ENCODE measurements at places on chromosomes 2 and 18.

GRCh38 chr2:99106913-99107312 is 34.6 kb upstream of the C2orf15 start:
- no peak for DNase-seq

GRCh38 chr2:26088038-26088643 is 54.3 kb downstream of the RAB10 start:
- peak; percentile 51 for DNase-seq

DNA sequence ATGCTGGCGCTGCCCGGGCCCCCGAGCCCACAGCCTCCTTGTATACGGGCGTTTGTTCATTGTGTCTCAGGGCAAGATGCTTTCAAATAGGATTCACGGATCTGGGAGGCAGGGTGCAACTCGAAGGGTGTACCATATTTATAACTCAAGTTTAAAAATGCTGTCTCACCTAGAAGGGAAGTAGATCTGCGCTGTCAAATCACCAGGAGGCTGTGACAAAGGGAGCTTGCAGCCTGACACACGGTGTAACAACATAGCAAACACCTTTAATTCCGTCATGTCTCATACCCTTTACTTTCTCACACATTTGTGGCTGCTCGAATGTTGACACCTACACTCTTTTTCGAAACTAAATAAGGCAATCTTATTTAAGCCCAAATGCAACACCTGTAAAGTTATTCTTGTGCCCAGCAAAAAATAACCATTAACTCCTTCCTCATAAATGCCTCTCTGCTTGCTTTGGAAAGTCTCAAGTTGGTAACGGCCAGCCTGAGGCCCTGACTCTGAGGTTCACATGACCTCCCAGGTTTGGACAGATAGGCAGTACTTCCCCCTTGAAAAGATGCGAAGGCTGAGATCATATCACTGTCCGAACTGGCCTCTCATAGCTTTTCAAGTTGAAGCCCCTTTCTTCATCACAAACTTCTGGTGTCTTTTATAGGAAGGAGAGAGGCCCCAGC is 11.6 kb downstream of the ZEB2 start:
- no peak for DNase-seq

DNA sequence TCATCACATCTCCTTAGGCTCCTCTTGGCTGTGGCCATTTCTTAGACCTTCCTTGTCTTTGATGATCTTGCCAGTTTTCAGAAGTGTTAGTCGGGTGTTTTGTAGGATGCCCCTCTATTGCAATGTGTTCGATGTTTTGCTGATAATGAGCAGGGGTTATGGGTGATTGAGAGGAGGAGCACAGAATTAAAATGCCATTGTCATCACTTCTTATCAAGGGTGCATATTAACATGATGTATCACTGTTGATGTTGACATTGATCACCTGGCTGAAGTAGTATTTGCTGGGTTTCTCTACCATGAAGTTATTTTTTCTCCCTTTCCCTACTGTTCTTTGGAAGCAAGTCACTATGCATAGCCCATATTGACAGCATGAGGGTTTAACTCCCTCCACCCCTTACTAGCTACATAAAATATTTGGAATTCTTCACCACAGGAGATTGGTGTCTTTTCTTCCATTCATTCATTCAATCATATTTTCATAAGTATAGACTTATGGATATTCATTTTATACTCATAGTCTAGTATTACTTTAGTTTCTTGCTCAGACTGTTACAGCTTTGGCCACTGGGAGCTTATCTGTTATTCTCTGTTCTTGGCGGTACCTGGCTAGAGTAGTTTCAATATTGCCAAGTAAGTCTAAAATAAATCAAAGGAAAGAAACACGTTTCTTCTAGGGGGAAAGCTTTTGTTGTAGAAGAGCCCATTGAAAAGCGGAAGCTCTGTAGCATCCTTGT is 54.5 kb upstream of the TMEM87B start:
- DNase-seq: no peak

- no peak for DNase-seq
These were observed 8.2 kb upstream of the CIB4 start for GRCh38 chr2:26649322-26649721.

GRCh38 chr2:239355139-239355538 is 45.7 kb downstream of the HDAC4 start:
- no peak for DNase-seq

DNA sequence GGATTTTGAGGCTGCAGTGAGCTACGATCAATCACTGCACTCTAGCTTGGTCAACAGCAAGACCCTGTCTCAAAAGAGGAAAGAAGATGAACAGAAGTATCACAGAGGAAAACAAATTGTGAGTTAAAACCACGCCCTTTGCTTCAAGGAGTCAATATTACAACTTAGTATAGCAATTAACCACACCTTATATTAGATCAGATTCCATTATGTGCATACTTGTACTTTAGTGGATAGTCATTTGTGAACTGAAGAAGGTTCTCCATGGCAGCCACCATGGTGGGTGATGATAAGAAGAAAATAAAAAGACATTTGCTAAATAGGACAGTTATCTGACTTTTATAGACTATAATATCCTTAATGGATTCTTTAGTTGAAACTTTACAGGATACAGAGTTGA is 72.3 kb upstream of the EFEMP1 start:
- no peak for DNase-seq

- no peak for DNase-seq
These were observed 104.0 kb downstream of the DNER start for GRCh38 chr2:229610333-229610732.

DNA sequence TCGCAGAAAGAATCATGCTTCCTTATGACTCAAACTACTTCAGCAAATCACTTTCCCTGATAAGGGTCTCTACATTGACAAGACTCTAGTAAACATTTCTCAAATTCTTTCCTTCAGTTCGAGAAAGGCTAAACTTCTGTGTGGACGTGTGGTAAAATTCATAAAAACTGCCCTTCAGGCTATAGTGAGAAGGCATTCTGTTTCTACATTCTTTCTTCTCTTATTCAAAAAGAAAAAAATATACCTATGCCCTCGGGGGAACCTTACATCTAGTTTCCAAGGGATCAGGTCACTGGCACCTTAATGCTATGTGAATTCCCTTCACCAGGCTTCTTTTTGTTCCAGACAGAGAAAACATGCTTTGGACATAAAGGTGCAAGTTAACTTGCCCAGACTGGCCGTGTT is 4.9 kb downstream of the VIT start:
- no peak for DNase-seq

DNA sequence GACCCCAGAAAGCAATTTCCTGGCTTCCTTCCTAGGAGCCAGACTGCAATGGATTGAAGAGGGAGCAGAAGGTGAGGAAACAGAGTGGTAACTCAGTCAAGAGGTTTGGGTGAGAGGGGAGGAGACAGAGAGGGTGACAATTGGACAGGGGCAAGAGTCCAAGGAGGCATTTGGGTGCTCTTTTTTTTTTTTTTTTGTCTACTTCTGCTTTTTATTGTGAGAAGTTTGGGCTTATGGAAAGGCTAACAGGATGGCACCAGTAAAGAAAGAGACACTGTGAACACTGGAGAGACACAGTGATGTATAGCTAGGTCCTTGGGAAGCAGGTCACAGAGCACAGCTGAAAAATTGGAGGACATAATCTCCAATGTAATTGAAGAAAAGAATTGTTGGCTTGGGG is 25.0 kb downstream of the CYBRD1 start:
- no peak for DNase-seq

DNA sequence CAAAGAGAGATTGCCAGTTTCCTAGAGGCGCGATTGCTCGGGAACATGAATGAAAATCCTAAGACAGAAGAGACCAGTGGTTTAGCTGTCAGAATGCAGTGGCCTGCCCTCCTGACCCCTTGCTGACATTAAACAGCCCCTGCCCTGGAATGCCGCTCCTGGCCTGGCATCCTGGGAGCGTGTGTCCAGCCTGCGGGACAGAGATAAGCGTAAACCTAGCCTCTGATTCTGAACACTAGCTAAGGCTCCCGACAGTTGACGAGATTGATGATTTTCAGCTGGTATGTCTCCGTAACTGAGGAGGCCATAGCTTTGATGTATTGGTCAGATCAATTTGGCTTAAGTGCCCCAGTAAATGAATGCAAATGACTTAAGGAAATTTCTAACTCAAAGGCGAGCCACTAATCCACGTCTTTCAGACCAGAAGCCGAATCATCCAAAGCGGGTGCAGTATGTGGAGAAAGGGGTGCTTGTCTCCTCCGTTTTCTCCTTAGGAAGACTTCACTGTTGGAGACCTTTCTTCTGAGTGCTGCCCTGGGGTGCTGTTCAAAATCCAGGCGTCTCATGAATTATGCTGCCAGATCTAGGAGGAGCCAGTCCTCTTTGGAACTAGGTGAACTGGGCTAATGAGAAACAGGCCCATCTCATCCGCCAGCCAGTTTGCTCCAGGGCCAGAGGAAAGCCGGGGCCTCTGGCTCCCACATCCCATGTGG is 142.5 kb upstream of the L3MBTL4 start:
- no peak for DNase-seq

DNA sequence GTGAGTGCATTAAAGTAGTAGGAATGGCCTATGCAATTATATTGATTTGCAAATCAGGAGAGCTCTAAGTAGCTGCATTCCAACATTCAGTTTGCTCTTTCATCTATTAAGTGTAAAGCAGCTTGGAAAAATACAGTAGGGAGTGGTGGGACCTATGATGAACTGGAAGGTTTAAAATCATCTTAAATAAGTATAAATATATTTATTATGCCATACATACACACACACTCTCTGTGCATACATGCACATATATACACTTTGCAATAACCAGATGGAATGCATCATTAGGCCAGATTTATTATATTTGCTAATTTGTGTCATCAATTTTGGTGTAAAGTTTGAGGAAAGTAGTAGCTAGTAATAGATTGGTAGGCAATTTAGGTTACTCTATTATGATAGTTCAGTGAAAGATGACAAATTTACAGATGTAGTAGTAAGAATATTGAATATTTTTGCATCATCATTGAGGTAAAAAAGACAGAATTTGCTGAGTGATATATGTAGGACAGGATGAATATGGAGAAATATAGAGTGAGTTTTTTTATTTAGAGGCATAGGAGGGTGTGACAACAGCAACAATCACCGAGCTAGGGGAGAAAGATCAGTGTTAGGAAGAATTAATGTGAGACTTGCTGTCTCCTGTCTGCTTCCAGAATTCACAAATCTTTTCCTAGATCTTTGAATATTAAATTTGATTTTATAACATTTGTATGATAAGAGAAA is 961.0 kb upstream of the CDH2 start:
- no peak for DNase-seq

GRCh38 chr2:182672466-182673165 is 43.4 kb upstream of the DNAJC10 start:
- no peak for DNase-seq

GRCh38 chr2:116717832-116718231 is 1096.7 kb upstream of the DDX18 start:
- DNase-seq: no peak

GRCh38 chr2:24919037-24919505 is 966 bp downstream of the ADCY3 start:
- peak; percentile 73 for DNase-seq

DNA sequence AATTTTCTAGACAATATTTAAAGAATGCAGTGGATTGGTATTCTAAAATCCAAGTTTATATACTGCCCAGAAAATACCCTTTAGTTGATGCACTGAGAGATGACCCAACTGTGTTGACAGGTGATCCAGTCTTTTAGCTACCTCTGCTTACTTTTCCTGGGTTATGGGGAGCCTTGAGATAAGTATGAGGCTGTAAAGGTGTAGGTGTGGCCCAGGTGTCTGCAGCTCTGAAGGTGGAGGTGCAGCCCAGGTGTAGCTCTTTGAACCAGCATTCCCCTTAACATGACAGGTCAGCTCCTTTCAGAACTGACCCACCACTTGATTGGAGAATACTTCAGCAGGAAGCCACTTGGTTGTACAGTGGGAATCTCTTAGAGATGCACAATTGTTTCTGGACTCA is 62.3 kb upstream of the ACSL3 start:
- no peak for DNase-seq

- no peak for DNase-seq
These were observed 137.0 kb downstream of the LRP2 start for GRCh38 chr2:169225233-169225750.
